CD4-positive, CD25-positive, alpha-beta regulatory T cell (primary cell): ENCODE measurements at places on chromosomes 1 and 21. TPM values are rescaled to one million over a fixed set of nuclear protein-coding genes. Genes with fewer than 3 reads are reported as not detected.

LENEP gene
- not detected for total RNA-seq

GRCh38 chr1:213176341-213176740 lies 125.3 kb downstream of the RPS6KC1 start:
- no peak for DNase-seq

- no peak for DNase-seq
Measured at GRCh38 chr1:100530880-100531487, 7.0 kb upstream of the GPR88 start.

- DNase-seq: no peak
Measured at GRCh38 chr1:228429007-228429406, 12.3 kb upstream of the TRIM17 start.

DNA sequence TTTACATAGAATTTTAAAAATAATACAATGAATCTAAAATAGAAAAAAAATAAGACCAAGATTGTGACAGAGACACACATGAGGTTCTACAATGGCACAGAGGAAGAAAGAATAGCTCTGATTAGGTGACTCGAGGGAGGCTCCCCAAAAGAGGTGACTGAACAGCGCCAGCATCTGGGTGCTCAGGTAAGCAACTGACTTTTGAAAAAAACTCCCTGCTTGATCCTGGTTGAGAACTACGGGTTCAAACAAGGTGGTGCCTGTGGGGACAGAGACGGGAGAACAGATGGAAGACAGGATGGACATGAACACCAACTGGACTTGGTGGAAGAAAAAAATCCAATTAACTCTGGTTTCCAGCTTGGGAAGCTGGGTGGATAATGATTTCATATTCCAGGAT lies 22.5 kb downstream of the BATF3 start:
- DNase-seq: no peak

CLCA1 gene
- total RNA-seq: not detected

DNA sequence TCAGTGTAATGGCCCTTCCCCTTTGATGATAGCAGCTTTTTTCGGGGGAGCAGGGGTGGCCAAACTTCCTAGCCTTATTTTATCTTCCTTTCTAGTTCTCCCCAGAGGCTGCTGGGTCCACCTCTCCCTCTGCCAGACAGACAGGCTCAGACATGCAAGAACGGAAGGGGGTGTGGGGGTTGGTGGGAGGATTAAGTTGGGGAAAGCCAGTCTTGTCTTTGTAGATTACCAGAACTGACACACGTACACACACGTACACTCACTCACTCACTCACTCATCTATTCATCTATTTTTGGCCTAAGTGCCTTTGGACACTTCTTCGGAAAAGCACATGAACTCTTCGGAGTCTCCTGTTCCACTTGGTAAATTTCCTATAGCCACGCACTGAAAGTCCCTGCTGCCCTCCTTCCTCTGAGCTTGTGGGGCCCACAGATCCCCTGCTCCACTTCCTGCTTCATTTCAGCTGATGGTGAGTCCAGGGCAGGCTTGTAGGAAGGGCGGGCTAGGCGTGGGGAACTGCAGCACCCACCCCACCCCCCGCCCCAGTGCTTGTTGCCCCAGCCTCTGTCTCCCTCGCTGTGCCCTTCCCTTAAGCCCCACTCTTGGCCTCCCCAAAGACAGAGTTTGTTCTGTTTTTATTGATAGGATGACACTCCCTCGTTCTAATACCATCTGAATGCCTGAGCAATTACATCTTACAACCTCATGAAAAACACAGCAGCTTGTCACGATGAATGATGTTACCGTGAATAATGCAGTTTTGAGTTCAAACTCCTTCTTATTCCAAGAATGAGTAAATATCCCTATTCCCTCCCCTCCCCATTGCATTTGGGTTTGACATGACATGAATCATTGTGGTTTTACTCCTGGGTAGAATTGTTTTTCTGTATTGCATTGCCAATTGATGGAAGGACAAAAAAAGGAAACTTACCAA lies 60.7 kb upstream of the ATP5PO start:
- DNase-seq: peak; percentile 27

- DNase-seq: no peak
Measured at GRCh38 chr1:189654906-189655305, 822.8 kb downstream of the BRINP3 start.

DNA sequence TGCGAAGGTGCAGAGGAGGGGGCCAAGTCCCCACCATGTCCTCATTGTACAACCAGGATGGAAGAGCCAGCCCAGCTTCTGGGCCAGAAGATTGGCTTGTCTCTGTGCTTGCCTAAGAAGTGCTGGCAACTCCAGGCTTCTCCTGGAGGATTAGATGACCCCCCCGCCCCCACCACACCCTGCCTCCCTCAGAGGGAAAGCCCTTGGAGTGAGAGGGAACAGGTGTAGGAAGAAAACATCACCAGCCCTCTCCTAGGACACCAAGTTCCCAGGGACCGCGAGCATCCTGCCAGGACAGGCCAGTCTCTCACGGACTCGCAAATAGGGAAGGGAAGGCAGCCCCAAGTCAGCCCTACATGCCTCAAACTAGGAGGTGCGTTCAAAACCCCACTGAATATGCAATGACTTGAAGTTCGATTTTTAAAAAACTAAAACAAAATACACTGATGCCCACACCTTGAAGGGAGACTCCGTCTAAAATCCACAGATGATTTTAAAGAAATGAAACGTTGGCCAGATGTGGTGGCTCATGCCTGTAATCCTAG lies 20.7 kb upstream of the SLC25A33 start:
- DNase-seq: no peak

DNA sequence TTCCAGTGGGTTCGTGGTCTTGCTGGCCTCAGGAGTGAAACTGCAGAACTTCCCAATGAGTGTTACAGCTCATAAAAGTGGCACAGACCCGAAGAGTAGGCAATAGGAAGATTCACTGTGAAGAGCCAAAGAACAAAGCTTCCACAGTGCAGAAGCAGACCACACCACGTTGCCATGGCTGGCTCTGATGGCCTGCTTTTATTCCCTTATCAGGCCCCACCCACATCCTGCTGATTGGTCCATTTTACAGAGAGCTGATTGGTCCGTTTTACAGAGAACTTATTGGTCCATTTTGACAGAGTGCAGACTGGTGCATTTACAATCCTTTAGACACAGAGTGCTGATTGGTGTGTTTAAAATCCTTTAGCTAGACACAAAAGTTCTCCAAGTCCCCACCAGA lies 131.4 kb upstream of the CHRM3 start:
- DNase-seq: no peak

GJB3 gene
- not detected for total RNA-seq

GRCh38 chr1:150970808-150971582 lies 3.6 kb downstream of the CERS2 start:
- DNase-seq: no peak

GRCh38 chr1:32159189-32159588 lies 20.3 kb upstream of the TXLNA start:
- no peak for DNase-seq

DSCAM gene
- not detected for total RNA-seq
